NCI-H1436 (cell line): ENCODE measurements at places on chromosomes 2 and 18.

GRCh38 chr2:11080253-11081115 is 74.8 kb upstream of the SLC66A3 start:
- no peak for DNase-seq

DNA sequence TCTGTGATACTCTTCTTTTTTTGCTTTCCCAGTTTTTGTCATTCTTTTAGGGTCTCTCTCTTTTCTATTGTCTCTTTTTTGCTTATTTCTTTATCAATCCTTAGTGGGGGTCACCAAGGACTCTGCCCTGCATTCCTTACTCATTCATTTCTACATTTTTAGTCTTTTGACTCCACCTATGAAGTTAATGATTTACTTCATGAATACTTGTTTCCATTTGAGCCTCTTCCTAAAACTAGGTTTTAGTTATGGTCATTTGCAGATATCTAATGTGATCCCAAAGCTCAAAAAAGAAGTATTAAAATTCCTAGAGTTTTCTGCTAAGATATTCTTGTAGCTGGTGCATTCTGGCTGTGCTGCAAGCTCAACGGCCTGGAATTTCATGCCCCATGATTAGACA is 149.3 kb upstream of the AQP4 start:
- DNase-seq: no peak

GRCh38 chr18:27661320-27662018 is 476.4 kb upstream of the CHST9 start:
- DNase-seq: no peak

DNA sequence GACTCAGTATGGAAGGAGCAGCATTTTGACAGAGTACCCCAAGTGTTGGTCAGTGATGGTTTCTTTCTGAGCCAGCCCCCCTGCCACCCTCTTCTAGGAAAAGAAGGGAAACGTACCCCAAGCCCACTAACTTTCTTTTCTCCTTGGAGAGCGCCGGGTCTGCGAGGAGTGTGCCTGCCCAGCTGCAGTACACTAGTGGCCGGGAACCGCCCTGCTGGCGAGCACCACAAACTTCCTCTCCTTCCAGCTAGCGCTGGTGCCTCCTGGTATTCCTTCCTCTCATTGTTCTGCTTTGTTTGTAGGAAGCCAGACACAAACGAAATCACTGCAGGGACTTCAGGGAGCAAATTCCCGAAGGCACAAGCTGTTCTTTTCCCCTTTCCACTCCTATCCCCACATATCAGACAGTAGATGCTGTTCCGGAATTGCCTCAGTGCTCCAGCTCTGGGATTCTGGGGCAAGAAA is 1.8 kb downstream of the CCDC85A start:
- no peak for DNase-seq

DNA sequence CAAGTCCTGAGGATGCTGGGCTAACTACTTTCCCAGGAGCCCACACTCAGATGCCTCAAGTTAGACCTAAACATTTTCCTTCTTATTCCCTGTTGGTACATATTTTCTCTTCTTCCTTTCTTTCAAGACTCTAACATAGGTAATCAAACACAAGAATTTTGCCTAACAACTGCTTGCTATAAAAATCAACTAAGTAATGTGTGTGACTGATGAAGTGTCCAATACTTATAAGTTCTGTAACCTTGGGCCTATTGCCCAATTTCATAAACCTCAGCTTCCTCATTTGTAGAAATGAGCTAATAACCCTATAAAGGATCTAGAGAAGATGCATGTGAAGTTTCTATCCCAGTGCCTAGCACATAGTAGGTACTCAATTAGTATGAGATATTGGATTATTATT is 31.6 kb upstream of the PIK3C3 start:
- DNase-seq: no peak
